ENCODE measurements at places on chromosomes 13 and 19.

DNA sequence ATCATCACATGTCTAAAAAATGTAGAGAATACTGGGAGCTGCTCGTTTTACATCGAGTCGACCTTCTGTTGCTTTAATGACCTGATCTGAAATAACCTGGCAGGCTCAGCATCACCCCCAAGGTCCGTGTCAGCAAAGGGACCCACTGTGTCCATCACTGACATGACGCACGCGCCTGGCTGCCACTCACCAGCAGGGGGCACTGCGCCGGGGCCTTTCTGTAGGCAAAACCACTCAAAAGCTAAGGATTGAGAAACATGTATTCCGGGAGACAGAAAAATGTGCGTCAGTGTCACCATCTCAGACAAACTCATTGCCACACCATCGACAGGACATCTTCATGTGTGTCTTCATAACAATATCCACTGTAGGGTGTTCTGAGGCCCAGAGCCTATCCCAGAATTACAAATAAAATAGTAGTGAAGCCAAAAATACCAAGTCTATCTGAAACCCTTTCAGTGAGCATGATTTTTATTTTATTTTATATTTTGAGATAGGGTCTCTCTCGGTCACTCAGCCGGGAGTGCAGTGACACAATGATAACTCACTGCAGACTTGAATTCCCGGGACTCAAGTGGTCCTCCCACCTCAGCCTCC is 130.3 kb upstream of the LSM14A start:
- peak; percentile 44 for DNase-seq

DNA sequence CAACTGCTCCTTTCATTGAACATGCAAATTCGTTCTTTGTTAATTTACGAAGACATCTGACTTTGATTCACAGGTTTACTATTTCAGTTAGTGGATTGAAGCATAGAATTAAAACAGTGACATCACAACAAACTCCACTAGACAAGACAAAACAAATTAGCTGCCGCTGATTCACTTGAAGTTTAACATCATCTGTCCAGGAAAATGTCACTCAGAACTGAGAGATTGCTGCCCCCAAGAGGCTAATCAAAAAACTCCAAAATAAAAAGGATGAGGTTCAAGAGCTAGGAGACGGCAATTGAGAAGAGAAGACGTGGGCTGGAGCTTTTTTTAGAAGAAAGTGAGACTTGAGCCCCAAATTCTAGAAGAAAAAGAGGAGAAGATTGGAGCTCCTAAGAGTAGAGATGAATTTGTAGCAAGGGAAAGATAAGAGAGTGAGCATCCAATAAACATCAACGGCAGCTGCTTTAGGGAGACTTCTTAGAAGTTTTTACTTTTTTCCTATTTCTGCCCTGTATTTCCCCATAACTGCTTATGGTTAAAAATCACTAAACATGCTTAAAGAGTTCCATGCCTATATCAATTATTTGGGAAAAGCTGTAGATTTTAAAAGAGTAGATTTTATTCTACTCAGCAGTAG is 40.8 kb upstream of the TPP2 start:
- DNase-seq, result peak; percentile 25

GRCh38 chr19:41386442-41386841 is 10.1 kb downstream of the TMEM91 start:
- DNase-seq, result no peak

DNA sequence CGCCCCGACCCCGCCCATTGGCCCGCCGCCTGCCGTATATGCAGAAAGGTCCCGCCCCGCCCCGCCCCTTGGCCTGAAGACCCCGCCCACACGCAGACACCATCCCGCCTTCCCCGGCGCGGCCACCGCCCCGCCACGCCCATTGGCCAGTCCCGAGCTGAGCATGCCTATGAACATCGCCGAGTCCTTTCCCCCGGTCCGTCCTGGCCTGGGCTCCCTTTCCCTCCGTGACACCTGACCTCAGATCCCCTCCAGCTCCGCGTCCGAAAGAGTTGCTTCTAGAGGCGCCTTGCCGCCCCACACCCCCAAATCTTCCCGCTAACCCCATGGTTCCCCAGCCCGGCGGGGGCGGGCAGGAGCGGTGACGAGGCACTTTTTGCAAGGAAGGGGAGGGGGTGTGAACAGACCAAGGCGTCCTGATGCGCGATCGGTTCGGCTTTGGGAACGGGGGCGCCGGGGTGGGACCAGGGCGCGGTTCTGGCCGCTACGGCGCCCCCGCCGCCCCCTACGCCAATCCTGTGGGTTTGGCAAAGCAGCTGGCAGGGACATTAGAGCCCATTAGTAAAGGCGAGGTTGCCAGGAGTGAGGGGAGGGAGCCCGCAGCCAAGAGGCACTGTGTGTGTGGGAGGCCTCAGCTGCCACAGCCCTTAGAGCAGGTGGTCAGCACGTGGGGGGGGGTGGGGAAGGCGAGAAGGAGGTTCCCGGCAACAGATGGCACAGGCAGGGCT is 406 bp upstream of the NUMBL start:
- peak; percentile 93 for DNase-seq

DNA sequence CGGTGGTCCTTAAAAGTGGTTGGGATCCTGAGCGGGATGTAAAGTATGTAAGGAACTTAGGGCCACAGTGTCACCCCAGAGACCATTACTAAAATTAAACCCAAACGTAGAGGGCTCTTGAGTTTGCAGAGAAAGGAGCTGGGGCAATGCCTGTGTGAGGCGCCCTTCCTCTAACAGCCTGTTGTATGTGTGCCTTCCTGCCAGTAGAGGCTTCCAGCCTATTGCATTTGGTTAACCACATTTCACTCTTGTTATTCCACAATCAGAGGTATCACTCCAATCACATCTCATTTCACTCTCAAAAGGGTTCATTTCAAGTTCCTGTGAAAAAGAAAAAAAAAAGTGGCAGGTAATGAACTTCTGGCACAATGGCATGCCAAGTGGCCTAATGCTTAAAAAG is 29.4 kb downstream of the DIAPH3 start:
- DNase-seq, result peak; percentile 32

GRCh38 chr13:98044301-98044700 is 90.8 kb downstream of the IPO5 start:
- DNase-seq, result no peak

DNA sequence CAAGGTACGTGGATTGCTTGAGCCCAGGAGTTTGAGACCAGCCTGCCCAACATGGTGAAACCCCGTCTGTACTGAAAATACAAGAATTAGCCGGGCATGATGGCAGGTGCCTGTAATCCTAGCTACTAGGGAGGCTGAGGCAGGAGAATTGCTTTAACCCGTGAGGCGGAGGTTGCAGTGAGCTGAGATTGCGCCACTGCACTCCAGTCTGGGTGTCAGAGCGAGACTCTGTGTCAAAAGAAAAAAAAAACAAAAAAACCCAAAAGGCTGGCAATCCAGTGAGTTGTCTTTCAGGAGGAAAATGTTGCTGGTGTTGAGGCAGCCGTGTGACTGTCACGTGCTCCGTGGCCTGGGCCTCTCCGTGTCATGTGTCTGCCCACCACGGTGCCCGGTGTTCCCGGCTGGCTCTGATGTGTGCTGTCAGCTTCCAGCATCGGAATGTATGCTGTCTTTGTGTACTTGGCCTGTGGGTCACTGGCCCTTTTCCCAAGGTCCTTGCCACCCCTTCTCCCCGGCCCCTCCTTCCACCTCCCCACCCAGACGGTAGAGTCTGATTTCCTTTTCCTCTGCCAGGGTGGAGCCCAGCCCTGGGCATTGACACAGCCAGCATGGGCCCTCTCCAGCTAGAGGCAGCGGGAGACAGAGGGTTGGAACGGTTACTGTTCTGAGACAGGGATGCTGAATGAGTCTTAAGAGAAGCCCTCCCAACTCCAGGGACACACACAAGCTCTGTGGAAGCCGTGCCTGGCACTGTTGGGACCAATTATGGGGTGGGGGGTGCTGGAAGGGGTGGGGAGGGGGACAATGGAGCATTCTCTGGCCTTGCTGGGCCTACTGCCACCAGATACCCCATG is 7.2 kb upstream of the TUBB4A start:
- no peak for DNase-seq

GRCh38 chr13:44719857-44720671 is 143.9 kb upstream of the TSC22D1 start:
- DNase-seq, result peak; percentile 99

DNA sequence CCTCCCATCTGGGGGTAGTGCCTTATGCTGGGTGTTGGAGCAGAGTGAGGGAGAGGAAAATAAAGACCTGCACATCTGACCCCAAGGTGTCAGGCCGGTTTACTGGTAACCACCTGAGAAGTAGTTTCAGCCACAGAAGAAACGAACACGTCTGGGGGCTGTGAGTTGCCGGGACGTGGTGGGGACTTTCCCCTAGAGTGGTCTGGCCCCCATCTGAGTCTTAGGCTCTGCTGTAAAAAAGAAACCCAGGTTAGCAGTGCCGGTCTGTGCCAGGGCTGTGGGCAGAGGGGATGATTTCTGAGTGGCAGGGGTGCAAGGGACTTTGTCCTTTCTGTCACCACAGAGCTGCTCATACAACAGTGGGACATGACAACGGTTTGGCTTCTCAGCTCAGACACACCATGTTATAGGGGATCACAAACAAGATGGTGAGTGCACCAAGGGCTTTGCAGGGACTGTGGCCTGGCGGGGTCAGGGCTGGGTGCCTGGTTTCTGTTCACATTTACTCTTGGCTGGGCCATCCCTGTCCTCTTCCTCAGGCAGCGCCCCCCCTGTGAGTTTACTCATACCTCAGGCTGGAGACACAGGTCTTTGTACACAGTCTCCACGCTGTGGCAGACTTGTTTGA is 9.0 kb downstream of the GCDH start:
- DNase-seq, result no peak

DNA sequence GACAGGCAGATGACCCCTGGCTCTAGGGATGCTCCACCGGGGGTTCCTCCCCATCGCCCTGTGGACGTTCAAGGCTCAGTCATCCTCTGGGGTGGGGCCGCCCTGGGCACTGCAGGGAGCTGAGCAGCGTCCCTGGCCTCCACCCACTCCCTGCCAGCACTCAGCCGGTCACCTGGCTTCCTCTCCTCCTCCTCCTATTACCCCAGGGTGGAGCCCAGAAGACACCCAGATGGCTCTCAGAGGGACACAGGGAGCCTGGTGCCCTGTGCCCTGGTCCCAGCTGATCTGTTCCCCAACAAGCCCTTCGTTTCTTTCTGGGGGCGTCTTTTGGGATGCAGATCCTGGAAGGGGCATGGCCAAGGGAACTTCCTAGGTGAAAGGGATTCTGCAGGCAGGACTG is 3.7 kb upstream of the MKNK2 start:
- no peak for DNase-seq

DNA sequence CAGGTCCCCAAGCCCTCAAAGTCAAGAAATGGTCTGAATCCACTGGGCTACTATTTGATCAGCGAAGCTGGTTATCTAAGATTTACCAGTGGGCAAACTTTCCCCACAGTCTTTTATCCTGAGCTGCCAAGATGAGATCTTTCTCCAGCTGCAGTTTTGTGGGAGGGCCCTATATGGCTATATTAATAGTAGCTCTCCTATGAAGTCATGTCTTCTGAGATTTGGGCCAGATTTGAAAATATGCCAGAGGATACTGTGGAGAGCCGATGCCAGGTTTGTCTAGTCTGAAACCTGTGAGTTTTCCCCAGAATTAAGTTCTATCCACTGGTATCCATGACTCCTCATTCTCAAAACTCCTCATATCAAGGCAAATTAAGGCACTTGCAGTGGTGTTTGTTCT is 173.2 kb downstream of the FLT1 start:
- no peak for DNase-seq

DNA sequence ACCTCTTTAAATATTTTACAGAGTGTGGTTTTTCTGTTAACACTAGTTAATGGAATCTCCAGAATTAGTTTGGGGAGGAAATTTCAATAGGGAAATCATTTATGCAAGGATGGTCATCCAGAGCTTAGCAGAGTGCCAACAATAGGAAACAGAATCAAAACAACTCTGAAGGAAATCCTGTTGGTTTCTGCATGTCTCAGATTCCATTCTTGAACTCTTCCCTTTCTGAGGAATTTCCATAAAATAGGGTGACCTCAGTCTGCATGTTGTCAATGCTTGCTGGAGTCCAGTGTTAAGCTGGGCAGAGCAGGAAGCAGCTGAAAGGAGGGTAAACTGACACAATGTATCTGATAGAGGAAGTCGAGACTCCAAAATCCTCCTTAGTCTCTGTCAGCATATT is 16.9 kb downstream of the CBY2 start:
- DNase-seq, result peak; percentile 48

- DNase-seq, result peak; percentile 59
Observed at GRCh38 chr13:39484506-39485313, 118.3 kb downstream of the LHFPL6 start.

- peak; percentile 97 for DNase-seq
Observed at GRCh38 chr13:27043013-27043412, 128.6 kb downstream of the USP12 start.

- DNase-seq, result no peak
Observed at GRCh38 chr13:107811233-107812013, 403.9 kb downstream of the LIG4 start.

- no peak for DNase-seq
Observed at GRCh38 chr19:31071136-31071855, 277.9 kb downstream of the TSHZ3 start.

DNA sequence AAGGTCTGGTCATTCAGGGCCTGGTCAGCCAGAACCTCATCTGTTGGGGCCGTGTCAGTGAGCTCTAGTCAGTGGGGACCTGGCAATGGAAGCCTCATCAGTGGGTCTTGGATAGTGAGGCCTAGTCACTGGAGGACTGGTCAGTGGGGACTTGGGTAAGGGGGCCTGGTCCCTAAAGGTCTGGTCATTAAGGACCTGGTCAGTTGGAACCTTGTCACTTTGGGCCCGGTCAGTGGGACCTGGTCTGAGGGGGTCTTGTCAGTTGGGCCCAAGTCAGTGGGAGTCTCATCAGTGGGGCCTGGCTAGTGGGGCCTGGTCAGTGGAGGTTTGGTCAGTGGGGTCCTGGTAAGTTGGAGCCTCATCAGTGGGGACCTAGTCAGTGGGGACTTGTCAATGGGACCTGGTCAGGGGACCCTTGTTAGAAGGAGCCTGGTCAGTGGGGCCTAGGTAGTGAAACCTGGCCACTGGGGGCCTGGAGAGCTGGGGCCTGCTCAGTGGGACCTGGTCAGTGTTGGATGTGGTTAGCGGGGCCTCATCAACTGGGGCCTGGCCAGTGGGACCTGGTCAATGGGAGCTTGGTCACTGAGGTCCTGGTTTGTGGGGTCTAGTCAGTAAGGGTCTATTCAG is 43.7 kb upstream of the TPM4 start:
- DNase-seq, result no peak

DNA sequence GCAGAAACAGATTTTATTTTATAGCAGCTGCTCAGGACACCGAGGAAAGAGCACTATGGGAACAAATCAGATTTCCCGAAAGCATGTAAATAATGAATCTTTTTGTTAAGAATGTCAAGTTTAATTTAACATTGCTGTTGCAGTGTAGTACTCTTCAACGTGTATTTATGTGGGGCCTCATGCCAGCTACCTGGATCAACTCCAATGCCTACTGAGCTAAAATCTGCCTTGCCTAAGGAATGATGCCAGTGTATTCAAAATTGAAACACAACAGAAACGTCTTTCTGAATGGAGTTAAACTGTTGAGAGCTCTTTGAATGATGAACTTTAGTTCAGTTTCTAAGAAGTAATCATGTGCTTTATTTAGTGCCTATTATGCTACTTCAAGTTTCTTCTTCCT is 1379.8 kb upstream of the ATXN8OS start:
- no peak for DNase-seq

- no peak for DNase-seq
Observed at GRCh38 chr19:41248895-41249294, 15.3 kb upstream of the HNRNPUL1 start.

GRCh38 chr13:89980896-89981295 is 1366.6 kb upstream of the MIR17HG start:
- DNase-seq, result no peak
